ENCODE measurements at places on chromosomes 13 and 19.

- no peak for DNase-seq
Observed at GRCh38 chr19:20287070-20287469, 120.1 kb downstream of the ZNF486 start.

GRCh38 chr19:45047188-45047797, 8.4 kb downstream of the CLASRP start:
- no peak for DNase-seq

- DNase-seq = no peak
Observed at GRCh38 chr13:46496086-46496485, 56.9 kb upstream of the LRCH1 start.

DNA sequence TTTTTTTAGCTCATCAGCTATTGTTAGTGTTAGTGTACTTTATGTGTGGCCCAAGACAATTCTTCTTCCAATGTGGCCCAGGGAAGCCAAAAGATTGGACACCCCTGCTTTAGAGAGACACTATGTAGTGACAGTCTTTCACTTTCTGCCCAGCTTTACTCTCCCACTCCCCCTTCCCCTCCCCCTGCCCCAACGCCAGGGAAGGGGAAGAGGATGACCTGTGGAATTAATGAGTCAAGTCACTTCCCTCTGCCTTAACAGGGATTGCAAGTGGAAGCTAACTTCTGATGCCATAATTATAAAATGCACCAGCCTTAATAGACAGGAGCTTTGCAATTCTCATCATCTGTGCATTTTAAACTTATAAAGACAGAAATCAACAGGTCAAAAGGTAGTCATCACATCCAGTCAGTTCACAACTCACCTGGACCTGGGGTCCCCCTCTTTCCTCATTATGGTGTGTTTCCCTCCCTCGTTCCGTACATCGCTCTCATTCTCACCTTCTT, 1.6 kb downstream of the ZNF415 start:
- DNase-seq = no peak

- no peak for DNase-seq
Observed at GRCh38 chr19:35184884-35185283, 30.3 kb downstream of the FXYD5 start.

GRCh38 chr13:96503481-96503880, 413.6 kb downstream of the HS6ST3 start:
- no peak for DNase-seq

GRCh38 chr19:4991538-4991937, 22.6 kb downstream of the KDM4B start:
- DNase-seq = peak; percentile 8

- no peak for DNase-seq
Observed at GRCh38 chr13:44397766-44398223, 24.2 kb downstream of the SERP2 start.

DNA sequence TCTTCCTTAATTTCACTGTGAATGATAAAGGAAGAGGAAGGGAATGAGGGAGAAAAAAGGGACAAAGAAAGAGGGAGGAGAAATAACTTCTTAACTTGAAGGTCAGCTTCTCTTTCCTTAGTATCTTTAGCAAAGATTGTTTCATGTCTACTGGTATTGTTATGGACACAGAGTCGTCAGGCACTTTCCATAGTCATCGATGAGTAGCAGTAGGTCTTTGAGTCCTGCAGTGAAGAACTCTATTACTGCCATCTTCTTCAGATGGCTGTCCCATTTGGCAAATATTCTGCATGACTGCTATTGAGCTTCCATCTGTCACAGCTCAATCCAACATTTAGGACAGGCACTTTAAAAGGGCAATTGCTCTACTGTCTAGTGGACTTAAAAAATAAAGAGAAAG, 2463.1 kb downstream of the PCDH9 start:
- DNase-seq = no peak

DNA sequence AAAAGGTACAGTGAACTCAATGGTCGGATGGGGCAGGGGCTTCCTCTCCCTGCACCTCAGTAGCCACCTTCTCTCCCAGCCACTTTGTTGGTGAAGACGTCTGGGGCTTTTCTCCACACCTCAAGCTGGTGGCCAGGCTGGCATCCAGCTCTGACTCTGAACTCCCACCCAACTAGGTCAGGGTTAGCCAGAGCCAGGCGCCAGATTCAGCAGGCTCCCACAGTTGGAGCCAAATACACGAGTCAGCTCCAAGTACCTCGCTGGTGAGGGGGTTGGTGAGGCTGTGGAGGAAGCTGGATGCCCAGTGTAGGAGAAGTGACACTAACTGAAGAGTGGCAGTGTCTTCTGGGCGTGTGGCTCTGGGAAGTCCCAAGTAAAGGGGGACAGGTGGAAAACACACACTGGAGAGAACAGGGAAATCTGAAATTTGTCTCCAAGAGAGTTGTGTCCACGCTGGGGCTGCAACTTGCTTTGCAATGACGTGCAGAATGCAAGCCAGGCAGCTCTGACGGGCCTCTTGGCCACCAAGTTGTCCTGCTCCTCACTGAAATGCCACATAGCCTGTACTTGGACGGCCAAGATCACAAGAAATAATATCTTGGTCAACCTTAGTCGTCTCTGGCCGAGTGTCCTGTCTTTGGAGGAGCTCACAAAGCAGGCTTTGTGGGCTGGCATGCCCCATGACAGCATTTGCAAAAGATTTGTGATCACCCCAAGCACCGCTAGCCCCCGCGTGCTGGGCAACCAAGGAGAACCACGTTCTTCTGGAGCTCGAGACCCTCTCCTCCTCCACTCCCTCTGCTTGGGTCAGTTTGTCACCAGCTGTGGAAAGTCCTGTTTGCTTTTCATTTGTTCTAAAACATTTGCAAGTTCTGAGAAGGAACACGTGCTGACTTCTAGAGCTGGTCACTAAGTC, 18.1 kb downstream of the SLC7A1 start:
- no peak for DNase-seq

DNA sequence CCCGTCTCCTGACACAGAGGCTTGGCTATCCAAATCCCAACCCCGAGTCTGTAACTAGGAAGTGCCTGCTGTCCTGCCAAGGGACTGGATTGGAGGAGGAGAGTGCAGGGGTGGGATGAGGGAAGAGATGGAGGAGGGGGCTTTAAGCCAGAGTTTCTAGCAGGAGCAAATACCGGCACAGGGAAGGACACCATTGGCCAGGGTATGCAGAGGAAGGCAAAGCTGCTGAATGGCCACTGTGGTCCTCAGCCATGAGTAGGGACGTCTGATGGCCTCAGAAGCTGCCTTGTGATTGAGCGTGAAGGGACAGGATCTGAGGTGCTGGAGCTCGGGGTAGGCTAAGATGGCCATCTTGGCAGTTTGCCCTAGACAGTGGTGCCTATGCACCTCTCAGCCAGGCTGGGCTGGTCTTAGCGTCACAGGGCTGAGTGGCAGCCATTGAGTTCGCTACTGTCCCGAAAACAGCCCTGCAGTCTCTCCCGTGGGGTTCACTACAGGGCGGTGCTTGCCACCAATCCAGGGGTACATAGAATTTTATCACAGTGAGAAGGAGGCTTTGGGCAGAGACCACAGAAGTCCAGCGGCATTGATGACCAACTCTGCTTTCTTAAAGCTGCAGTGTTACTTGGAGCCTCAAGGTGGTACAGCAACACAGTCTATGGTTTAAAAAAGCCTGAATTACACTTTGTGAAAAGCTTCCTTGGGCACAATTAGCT, 61.8 kb downstream of the AKAP11 start:
- DNase-seq = no peak

DNA sequence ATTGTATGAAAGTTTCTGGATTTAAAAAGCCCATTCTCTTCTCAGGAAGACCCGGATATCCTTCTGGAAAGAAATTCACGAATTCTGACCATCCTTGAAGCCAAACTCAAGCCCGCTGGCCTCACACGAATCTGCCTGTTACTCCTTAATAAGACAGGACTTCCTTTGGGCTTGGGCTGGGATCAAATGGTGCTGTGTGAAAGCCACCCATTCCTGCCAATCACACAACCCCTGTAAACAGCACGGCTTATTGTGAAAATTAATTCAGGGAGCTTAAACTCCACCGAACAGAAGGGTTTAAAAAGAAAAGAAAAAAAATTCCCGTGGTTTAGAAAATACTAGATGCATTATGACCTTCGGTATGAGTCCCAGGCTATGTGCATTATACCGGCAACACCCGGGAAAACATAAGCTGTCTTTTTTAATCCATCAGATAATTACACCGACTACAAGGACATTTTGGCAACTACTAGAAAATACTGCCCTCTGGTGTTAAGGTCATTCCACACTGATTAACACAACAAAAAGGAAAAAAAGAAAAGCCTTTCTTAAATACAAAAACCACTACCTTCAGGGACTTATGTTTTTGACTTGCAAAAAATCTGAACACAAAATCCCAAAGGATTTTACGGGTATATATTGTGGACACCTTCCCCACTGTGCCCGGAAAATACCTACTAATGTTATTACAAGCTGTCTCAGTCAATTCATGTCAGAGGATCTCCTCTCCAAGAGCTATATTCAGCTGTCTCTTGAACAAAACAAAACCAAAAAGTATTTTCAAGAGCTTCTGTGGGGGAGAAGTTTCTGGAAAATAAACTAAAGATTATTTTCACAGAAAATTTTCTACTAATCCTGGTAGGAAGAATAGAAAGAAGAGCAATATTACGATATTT, 76.0 kb upstream of the LSM14A start:
- peak; percentile 72 for DNase-seq

DNA sequence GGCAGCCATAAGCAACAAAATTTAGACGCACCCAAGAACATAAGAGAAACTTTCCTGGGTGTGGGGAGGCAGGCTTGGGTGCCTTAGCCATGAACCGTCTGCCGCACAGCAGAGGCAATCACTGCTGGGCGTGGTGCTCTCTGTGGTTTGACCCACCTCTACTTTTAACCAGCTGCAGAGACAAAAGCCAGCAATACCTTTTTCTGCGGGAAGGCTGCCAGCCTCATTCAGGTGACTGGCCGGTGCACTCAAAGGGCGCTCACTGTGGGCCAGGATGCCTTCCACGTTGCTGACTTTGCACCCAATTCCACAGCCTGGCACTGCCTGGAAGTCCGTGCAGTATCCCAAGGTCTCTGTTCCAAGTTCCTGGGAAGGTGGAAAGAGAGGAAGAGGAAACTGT, 69.1 kb downstream of the ATP7B start:
- DNase-seq = no peak

DNA sequence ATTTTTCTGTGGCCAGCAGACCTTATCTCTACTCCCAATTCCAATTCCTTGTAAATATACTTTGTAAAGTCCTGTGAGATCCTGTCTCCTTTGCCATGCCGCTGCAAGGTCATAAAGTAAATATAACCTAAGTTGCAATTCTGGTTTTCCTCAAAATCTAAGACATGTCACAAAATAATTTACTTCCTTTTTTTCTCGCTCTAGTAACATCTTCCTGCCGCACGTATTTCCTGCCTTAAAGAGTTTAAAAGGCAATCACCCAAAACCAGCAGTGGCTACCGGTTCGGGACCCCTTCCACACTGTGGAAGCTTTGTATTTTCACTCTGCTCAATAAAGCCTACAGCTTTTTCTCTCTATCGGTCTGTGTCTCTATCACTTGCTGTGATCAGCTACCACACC, 832.0 kb upstream of the SLITRK5 start:
- no peak for DNase-seq

- DNase-seq = no peak
Observed at GRCh38 chr19:38839816-38840582, 8.4 kb upstream of the ECH1 start.

GRCh38 chr19:29966588-29967249, 24.7 kb downstream of the URI1 start:
- no peak for DNase-seq

- DNase-seq = no peak
Observed at GRCh38 chr13:113148940-113149503, 9.4 kb upstream of the PROZ start.

DNA sequence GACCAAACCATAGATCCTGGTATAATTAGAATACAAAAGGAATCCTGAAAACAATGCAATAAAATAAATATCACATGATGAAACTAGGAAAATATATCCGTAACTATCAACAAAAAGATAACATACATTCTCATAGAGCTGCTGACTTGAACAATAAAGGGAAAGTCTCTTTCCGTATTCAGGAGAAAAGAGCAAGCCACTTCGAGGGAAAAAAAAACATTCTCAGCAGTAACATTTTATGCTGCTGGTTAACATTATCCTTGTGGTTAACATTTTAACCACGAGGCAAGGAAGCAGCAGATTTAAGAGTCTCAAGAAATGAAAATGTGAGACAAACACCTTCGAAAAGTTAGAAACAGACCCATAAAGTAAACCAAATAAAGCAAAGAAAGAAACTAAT, 25.8 kb downstream of the NALCN start:
- DNase-seq = no peak

DNA sequence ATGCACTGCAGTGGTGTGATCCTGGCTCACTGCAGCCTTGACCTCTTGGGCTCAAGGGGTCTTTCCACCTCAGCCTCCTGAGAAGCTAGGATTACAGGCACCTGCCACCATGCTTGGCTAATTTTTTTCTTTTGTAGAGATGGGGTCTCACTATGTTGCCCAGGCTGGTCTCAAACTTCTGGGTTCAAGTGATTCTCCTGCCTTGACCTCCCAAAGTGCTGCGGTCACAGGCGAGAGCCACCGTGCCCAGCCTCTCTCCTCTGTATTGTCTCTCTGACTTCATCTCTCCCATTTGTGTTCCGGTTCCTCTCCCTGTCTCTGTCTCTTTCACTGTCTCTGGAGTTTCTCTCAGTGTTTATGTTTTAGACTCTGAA, 1.7 kb upstream of the C19orf85 start:
- DNase-seq = no peak

DNA sequence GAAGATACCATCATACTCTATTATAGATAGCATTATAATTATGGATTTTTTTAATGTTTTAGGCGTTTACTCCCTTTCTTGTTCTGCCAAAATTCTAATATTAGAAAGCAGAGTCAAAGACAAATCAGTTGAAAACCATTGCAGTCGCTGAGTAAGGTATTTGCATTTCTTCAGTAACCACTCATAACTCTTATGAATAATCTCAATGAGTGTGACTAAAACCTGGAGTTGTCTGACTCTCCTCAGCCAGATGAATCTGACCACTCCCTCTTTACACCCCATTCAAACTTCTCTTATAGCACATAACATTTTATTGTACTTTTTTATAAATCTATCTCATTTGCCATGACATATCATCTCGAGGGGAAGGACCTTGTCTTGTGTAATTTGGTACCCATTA, 1006.5 kb downstream of the DIAPH3 start:
- no peak for DNase-seq

GRCh38 chr19:52322429-52322828, 13.6 kb upstream of the ZNF610 start:
- no peak for DNase-seq

- DNase-seq = no peak
Observed at GRCh38 chr13:91825516-91825915, 427.1 kb downstream of the GPC5 start.

DNA sequence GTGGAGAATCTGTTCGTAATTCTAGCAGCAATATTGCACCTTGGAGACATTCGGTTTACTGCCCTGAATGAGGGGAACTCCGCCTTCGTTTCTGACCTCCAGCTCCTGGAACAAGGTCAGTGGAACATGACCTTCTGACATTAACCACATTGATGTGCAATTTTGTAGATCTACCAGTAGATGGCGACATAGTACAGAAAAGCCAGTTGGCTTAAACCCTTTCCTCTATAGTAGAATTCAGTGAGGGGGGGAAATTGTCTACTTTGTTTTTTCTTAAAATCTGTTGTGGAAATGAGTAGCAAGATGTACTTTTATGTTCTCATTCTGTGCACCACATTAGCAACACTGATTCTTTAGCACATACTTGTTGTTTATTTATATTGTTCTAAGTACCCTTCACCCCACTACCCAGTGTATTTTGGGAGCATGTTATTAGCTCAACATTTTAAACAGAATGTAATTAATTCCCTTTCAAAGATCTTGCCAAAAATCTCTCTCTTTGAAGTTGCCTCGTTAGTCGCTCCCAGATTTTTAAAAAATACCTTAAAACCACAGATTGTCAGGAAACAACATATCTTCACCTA, 332.2 kb downstream of the MYO16 start:
- DNase-seq = peak; percentile 63

GRCh38 chr13:114134944-114135610, 2.7 kb upstream of the RASA3 start:
- no peak for DNase-seq
